ENCODE measurements at places on chromosomes 16 and 17.

- no peak for DNase-seq
Measured at GRCh38 chr17:34485999-34486398, 93.4 kb upstream of the TMEM132E start.

- DNase-seq, result no peak
Measured at GRCh38 chr16:89375686-89376085, 114.7 kb downstream of the ANKRD11 start.

DNA sequence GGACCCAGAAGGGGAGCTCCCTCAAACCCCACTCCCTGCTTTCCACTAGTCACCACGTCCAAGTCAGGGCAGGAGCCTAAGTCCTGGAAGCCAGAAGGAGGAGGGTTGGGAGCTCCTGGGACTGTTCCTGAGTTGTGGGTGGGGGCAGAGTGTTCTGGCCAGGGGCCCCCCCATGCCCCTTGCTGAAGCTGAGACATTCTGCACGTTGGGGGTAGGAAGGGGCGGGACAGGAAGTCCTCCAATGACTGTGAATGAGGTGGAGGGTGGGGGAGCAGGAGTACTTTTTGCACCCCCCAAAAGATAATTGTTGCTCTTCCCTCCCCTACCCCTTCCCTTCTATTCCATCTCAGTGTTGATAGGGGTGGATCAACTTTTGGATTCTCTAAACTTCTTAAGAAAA lies 21.4 kb upstream of the C17orf113 start:
- no peak for DNase-seq

DNA sequence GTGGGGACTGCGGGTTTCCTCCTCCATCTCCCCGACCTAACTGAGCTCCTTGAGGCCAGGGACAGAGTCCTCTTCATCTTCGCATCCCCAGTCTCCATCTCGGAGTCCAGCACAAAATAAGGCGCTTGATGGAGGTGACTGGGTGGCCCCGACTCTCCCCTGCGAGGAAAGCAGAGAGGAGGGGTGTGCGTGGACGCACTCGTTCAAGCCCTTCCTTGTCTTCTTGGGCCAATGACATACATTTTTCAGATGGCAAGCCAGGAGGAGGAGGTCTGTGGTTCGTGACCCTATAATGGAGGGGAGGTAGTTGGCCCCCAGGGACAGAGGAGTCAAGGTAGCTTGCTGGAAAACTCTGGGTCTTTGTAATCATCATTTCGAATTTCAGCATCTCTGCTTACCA lies 17.2 kb downstream of the CRISPLD2 start:
- no peak for DNase-seq

DNA sequence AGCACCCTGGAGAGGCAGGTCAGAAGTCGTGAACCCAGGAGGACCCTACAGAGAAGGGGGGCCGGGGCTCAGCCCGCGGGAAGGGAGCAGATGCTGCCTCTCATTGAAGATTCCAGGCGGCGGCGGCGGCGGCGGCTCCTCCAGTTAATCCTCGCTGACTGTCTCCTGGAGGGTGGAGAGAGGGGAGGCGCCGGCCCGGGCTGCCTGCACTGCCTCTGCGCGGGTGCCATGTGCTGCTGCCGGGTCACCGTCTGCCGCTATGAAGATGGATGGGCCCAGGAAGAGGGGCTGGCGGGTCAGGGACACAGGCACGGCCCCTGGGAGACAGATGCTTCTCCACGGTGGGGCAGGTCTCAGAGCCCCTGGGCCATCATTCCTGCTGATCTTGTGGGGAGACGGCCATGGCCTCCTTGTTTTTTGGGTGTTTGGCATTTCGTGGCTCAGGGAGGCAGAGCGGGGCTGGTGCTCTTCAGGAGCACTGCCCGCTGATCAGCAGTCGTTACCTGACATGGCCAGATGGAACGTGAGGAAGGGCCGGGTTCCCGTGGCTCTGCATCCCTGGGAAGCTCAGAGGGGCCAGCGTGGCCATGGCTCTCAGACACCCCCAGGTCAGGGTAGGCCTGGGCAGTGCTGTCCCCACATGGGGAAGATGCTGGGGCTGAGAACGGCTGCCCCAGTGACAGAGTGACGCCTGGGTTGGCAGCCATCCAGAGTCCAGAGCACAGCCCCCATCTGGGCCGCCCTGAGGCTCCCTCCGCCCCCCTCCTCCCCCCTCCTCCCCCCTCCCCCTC lies 36.1 kb downstream of the GINS2 start:
- no peak for DNase-seq

- no peak for DNase-seq
Measured at GRCh38 chr16:25625620-25626019, 66.1 kb upstream of the HS3ST4 start.

GRCh38 chr17:59327121-59327980 lies 4.1 kb upstream of the YPEL2 start:
- no peak for DNase-seq

GRCh38 chr17:32936894-32937500 lies 9.0 kb downstream of the TMEM98 start:
- DNase-seq, result peak; percentile 12

GRCh38 chr17:79364315-79365094 lies 246.3 kb downstream of the RBFOX3 start:
- no peak for DNase-seq

DNA sequence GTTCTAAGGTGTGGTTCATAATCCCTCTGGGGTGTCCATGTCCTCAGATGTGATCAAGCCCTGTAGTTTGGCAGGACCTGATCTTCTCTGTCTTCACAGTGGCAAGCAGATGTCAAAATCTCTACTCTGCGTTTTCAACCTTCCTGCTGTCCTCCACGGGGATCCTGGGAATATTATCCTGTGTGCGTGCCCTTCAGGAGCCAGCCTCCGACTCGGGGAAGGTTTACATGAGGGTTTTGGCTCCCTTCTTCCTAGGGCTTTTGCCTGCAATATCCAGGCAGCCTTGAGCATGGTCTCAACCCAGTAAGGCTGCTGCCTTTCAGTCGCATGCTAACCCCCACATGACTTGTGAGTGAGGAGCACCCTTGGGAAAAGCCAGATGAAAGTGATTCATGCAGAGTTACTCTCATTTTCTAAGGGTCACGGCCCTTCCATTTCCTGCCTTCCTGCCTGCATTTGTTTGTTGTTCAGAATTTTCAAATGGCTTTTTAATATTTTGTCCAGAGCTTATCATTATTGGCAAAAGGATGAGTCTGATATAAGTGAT lies 202.2 kb upstream of the CHMP6 start:
- no peak for DNase-seq

- no peak for DNase-seq
Measured at GRCh38 chr17:7740481-7741001, 23.0 kb downstream of the DNAH2 start.

DNA sequence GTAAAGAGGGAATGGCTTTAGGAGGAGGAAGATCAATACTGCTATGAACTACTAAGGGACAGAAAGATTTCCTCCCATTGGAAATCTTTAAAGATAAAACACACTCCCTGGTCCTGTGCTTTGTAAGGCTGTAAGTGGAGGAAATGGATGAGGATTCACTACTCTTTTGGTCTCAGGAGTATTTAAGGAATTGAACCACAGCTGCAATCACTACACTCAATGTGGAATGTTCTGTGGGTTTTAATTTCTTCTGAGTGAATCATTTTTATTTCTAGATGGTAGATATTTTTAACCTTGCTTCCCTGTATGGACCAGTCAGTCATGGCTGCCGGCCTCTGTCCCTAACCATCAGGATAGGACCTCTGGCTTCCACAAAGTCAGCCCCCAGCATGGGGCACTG lies 65.6 kb downstream of the SDR42E1 start:
- DNase-seq, result no peak

DNA sequence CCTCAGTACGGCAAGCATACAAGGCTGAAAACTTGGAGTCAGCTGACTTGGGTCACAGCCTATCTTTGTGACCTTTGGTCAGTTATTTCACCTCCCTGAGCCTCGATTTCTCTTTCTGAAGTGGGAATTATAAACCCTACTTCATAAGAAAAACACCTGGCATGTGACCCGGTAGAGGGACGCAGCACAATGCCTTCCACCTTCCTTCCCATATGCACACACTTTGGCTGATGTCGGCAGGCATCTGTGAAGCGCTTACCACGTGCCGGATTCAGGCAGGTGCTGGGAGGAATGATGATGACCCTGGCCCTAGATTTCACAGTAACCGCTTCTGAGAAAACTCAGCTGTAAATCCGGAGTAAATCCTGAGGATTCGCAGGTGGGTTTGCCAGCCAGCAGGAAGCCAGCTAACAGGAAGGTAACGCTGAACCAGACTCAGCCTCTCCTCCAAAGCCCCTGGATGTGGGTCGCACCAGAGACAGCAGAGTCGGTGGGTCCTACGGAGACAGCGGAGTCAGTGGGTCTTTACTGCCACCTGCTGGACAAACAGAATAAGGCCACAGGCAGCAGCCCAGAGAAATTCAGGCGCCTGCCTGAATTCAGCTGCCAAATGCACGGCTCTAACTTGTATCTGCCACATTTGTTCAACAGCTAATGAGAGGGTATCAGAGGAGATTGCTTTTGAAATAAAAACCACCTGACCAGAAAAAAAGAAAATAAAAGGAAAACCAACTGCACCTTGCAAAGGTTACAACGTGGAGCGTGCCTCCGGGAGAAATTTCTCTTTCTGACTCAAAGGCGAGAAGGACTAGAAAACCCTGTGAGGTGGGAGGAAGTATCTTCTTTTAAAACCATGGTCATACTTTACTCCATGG lies 16.6 kb downstream of the COPRS start:
- DNase-seq, result no peak

- DNase-seq, result no peak
Measured at GRCh38 chr16:28025631-28026030, 37.9 kb downstream of the GSG1L start.

- DNase-seq, result no peak
Measured at GRCh38 chr17:31089471-31089870, 5.3 kb upstream of the NF1 start.

DNA sequence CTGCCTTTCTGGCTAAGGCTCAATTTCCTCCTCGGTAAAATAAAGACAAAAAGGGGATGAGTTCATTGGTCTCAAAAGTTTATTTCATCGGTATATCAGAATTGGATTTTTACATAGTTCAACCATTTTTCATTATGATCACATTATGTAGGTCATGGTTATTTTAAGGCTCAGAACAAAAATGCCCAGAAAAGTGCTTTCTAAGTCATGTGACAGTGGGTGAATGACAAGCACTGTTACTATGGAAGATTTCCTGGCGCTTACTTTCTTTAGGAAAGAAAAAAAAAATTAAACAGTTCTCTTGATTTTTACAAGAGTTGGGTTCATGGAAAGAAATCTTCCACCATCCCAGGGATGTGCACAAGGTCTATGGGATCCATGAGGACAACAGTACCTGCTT lies 117.9 kb upstream of the CES5A start:
- DNase-seq, result no peak

- no peak for DNase-seq
Measured at GRCh38 chr16:86854626-86855294, 276.4 kb downstream of the FOXL1 start.

GRCh38 chr16:2478279-2478678 lies 3.4 kb downstream of the TBC1D24 start:
- DNase-seq, result no peak

GRCh38 chr17:30238387-30239088 lies 3.0 kb upstream of the SLC6A4 start:
- no peak for DNase-seq

- no peak for DNase-seq
Measured at GRCh38 chr16:71288570-71288889, 672 bp downstream of the CMTR2 start.

DNA sequence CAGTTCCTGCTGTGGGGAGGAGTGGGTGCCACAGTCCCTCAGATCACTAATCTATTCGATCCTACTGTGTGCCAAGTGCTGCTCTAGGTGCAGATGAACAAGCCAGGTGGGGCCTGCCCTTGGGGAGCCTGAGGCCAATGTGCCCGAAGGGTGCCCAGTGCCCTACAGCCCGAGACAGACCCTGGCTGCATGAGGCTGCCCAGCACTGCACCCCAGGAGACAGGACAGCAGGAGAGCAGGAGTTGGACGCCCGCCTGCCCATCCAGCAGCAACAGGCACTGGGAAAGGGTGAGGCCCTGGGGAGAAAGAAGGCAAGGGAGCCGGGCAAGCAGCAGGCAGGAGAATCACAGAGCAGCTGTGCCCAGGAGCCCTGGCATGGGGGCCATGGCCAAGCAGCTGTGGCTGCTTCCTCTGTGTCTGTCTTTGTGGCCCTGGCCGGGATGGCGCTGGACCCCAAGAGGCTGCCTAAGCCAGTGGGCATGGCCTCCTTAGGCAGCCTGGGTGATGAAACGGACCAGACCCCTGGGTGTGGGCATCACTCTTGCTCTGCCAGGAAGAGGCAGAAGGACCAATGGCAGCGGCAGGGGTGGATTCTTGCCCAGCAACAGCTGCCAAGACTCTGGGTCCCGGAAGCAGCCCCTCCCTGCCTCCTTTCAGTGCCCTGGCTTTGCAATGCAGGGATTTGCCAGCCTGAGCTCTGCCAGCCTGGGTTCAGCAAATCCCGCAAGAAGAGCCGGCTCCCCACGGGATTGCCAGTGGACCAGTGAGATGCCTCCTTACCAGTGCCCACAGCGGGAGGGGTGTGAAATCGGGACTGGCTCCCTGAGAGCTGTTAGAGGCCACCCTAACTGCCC lies 179.6 kb upstream of the TNRC6C start:
- DNase-seq, result no peak

GRCh38 chr17:2855063-2855600 lies 58.9 kb downstream of the RAP1GAP2 start:
- no peak for DNase-seq

DNA sequence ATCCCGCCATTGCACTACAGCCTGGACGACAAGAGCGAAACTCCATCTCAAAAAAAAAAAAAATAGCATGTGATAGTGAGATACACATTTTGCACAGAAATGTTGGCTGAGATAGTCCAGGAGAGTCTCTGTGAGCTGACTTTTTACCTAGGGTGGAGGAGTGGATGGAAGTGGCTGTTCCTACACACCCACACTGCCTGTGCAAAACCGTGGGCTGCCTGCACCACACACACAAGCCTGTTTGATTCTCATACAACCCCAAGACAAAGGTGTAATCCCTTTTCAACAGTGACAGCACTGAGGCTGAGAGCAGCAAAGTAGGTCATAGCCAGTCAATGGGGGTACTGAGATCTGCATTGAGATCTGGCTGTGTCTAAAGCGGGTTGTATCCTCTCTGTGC lies 86.8 kb downstream of the MARF1 start:
- no peak for DNase-seq
